ENCODE measurements at places on chromosomes 1 and 21. TPM values are rescaled to one million over a fixed set of nuclear protein-coding genes. Genes with fewer than 3 reads are reported as not detected.

The GJB3 gene
- total RNA-seq, result 7.1 TPM

DNA sequence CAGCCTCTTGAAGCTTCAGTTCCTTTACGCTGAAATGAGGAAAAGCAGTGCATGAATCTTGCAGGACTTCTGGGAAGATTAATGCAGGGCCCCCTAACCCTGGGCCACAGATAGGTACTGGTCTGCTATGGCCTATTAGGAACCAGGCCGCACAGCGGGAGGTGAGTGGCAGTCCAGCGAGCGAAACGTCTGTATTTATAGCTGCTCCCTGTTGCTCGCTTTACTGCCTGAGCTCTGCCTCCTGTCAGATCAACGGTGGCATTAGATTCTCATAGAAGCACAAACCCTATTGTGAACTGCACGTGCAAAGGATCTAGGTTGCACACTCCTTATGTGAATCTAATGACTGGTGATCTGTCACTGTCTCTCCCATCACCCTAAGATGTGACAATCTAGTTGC is 130.2 kb downstream of the CHRM3 start:
- H3K4me3 ChIP-seq, result no peak overlapping the region
- H3K36me3 ChIP-seq, result no peaks in the 10 kb centered on the region
- no peaks in the 10 kb centered on the region for H3K27me3 ChIP-seq
- H3K27ac ChIP-seq, result no peak overlapping the region

The GPR3 gene
- total RNA-seq, result 0.57 TPM

The MINDY1 gene
- 26.8 TPM for total RNA-seq

DNA sequence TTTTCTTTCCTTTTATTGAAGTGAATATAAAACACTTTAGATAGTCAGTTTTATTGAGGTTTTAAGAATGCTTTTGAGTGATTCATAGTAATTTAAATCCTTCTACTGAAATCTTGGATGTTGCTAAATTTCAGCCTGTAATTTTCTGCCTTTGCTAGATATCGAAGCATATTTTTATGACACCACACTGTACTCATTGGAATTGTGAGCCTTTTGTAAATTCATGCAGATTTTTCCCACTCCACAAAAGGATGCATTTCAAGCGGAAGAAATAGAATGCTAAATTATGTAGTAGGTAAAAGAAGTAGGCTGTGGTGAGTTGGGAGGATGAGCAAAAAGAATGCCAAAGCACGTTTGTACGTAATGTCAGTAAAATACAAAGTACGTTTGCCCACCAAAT is 13.8 kb downstream of the SNX7 start:
- H3K27me3 ChIP-seq, result no peaks in the 10 kb centered on the region
- H3K27ac ChIP-seq, result no peak overlapping the region
- no peaks in the 10 kb centered on the region for H3K36me3 ChIP-seq
- no peaks in the 10 kb centered on the region for H3K4me1 ChIP-seq

GRCh38 chr1:204923201-204923600 is 52.5 kb downstream of the NFASC start:
- no peaks in the 10 kb centered on the region for H3K27me3 ChIP-seq
- DNase-seq, result no peak
- H3K4me3 ChIP-seq, result no peak overlapping the region

The TMPRSS2 gene
- 786 TPM for total RNA-seq

The EDARADD gene
- total RNA-seq, result 4.9 TPM

GRCh38 chr1:27606708-27607238 is 2.8 kb upstream of the AHDC1 start:
- peaks cover 5% of the 10 kb centered on the region for H3K4me1 ChIP-seq
- H3K4me3 ChIP-seq, result no peak overlapping the region
- DNase-seq, result no peak
- no peak overlapping the region for H3K27ac ChIP-seq
- no peaks in the 10 kb centered on the region for H3K27me3 ChIP-seq

DNA sequence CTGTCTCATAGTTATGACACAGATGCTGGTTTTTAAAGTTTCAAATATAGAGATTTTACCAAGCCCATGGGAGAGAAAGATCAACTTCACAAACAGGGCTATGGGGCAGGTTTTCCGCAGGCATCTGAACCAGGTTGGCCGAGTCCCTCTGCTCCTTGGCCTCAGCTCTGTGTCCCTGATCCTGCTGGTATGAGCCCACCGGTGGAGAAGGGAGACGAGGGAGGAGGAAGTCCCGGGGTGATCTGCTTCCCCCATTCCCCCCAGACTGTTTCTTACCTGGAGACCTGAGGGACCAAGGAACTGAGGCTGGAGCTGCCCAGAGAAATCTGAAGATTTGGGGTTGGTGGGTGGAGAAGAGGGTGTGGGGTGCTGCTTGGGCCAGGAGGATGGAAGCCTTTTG is 28.9 kb upstream of the BTG2 start:
- peaks cover 12% of the 10 kb centered on the region for H3K4me1 ChIP-seq
- H3K27me3 ChIP-seq, result no peaks in the 10 kb centered on the region
- peak overlapping the region; percentile 84 for H3K27ac ChIP-seq
- H3K4me3 ChIP-seq, result no peak overlapping the region

GRCh38 chr1:209965996-209966395 is 28.0 kb downstream of the SYT14 start:
- H3K4me1 ChIP-seq, result no peaks in the 10 kb centered on the region
- H3K27me3 ChIP-seq, result no peaks in the 10 kb centered on the region
- H3K4me3 ChIP-seq, result no peak overlapping the region
- no peaks in the 10 kb centered on the region for H3K36me3 ChIP-seq
- no peak for DNase-seq

DNA sequence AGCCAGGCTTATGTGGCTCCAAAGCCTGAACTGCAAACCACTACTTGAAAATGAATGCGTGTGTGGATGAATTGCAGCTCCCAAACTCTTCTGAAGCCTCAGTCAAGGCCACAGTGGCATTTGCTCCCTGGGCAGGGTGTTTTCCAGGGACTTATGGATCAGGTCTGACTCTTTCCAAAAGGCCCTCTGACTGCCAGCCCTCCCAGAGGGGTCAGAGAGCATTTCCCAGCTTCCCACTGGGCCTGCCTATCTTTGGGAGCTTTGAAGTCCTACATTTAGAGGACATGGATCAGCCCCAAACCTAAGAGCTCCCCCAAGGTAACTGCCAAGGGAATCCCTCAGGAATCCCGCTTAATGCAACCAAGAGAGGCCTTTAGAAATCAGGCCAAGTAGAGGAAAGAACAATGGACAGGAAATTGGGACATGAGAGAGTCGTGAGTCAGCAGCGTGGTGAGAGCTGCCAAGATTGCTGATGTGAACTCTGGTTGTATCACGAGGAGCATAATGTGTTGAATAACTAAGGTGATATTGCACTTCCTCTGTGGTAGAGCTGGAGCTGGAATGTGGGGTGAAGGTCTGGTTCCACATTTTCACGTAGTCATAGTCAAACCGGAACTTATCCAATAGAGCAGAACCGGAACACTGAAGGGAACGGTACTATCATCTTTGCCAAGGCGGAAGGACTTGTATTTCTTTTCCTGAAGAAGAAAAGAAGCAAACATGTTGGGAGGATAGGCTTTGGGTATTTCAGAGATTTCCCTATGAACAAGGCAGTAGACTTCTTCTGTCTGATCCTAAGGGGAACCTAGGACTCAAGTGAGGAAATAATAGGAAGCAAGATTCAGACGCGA is 99.4 kb upstream of the JUN start:
- no peak overlapping the region for H3K4me3 ChIP-seq
- H3K27ac ChIP-seq, result no peak overlapping the region
- H3K27me3 ChIP-seq, result no peaks in the 10 kb centered on the region
- no peaks in the 10 kb centered on the region for H3K36me3 ChIP-seq
- peak; percentile 51 for DNase-seq

GRCh38 chr1:59349101-59349500 is 52.2 kb downstream of the FGGY start:
- H3K27ac ChIP-seq, result no peak overlapping the region
- H3K27me3 ChIP-seq, result no peaks in the 10 kb centered on the region
- H3K4me3 ChIP-seq, result no peak overlapping the region
- H3K4me1 ChIP-seq, result no peaks in the 10 kb centered on the region
- no peak for DNase-seq
- no peaks in the 10 kb centered on the region for H3K36me3 ChIP-seq

The CAMK1G gene
- 1.6 TPM for total RNA-seq

- no peaks in the 10 kb centered on the region for H3K27me3 ChIP-seq
- H3K36me3 ChIP-seq, result no peaks in the 10 kb centered on the region
- no peaks in the 10 kb centered on the region for H3K4me1 ChIP-seq
- no peak overlapping the region for H3K4me3 ChIP-seq
- peak; percentile 6 for DNase-seq
Observed at GRCh38 chr1:203069030-203069747, 16.6 kb downstream of the MYOG start.

- no peaks in the 10 kb centered on the region for H3K27me3 ChIP-seq
- peak overlapping the region; percentile 96 for H3K27ac ChIP-seq
- no peak for DNase-seq
- no peak overlapping the region for H3K4me3 ChIP-seq
- no peaks in the 10 kb centered on the region for H3K36me3 ChIP-seq
- no peaks in the 10 kb centered on the region for H3K4me1 ChIP-seq
Observed at GRCh38 chr1:161018631-161018930, 2.4 kb downstream of the F11R start.

The PCBP3 gene
- total RNA-seq, result 0.77 TPM

The OR2T2 gene
- not detected for total RNA-seq

DNA sequence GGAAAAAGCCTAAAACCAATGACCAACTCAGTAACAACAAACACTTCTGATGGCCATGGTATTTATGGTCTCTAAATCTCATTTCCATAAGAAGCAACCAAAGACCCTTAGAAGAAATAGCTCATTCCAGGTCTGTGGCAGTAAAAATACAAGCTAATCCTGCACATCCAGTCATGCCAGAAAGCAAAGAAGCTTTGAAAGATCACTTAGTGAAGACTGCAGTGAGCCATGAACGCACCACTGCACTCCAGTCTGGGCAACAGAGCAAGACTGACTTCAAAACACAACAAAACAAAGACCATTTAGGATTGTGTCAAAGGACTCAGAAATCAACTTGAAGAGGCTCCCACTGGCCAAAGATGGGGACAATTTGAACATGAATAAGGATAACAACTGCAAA is 18.4 kb upstream of the ELK4 start:
- DNase-seq, result no peak
- H3K4me3 ChIP-seq, result no peak overlapping the region
- no peaks in the 10 kb centered on the region for H3K4me1 ChIP-seq
- H3K27ac ChIP-seq, result no peak overlapping the region
- H3K36me3 ChIP-seq, result no peaks in the 10 kb centered on the region
- H3K27me3 ChIP-seq, result no peaks in the 10 kb centered on the region

Measured in prostate gland (tissue), 2 donors.